H7 (cell line): ENCODE measurements at places on chromosomes 3 and 15.

DNA sequence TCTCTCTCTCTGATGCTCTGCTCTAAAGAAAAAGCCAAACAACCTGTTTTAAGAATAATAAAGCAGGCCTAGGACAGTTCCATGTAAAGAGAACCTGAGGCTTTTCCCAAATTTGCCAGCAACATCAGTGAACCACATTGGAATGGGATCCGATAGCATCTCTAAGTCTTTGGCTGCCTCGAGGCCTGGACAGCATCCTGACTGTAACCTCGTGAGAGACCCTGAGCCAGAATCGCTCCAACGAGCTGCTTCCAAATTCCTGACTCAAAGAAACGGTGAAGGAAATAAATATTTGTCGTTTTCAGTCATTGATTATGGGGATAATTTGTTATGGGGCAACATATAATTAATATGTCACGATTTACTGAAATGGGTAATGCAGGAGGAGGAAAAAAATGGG, 1012.8 kb downstream of the ROBO2 start:
- DNase-seq = no peak

DNA sequence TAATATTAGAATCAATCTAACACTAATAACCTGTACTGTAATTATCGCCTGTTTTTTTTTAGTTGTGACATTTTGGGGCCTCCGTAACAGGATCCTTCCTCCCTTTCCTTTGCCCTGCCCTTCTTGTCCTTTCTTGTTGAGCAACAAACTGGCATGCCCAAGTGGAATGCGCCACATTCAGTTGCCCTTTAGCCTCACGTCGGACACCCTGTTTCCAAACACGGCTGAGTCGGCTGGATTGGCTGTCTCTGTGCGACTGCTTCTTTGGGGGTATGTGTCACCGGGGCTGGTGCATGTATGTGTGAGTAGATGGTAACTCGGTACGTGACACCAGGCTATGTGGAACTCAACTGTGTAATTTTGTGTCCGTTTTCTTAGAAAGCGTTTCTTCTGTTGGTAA, 24.1 kb downstream of the TRAK1 start:
- no peak for DNase-seq

- no peak for DNase-seq
Measured at GRCh38 chr15:92833106-92833433, 67.1 kb upstream of the CHD2 start.

DNA sequence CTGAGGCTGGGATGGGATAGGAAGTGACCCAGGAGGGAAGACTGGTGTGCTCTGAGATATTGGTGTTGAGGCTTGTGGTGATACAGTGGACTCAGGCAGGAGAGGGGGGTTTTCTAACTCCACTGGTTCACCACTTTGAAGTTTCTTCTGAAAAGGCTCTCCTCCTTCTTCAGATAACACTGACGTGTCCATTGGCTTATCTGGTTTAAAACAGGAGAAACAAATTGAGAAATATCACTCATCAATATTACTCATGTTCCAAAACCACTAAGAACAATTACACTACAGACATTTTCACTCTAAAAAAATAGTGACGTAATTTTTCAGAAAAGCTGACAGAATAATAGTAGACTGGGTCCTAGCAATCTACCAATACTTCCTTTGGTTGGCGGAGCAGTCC, 23.1 kb downstream of the TP53BP1 start:
- no peak for DNase-seq

DNA sequence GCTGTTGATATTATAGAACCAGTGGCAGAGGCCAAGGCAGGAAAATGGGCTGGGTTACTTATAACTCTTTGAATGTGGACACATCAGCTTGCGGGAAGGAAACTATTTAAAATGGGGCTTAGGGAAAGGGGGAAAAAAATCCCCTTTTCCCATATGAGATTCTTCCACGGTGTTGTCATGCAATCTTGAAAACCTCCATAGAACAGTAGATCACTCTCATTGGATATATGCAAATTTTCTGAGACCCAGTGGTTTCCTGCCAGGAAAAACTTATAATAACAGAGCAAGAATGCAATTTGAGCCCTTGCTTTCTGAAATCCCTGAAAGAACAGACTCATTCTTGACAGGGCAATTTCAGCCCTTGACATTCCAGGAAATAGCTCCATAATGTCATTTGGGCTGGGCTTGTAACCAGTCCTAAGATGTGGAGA, 31.1 kb downstream of the TMEM212 start:
- DNase-seq = peak; percentile 13
